ENCODE measurements at places on chromosomes 11 and 22.
A peak's percentile ranks its signal among the peaks of the same experiment; 100 is the strongest.

GRCh38 chr22:32828150-32828549, 26.6 kb downstream of the TIMP3 start:
- no peak for DNase-seq

DNA sequence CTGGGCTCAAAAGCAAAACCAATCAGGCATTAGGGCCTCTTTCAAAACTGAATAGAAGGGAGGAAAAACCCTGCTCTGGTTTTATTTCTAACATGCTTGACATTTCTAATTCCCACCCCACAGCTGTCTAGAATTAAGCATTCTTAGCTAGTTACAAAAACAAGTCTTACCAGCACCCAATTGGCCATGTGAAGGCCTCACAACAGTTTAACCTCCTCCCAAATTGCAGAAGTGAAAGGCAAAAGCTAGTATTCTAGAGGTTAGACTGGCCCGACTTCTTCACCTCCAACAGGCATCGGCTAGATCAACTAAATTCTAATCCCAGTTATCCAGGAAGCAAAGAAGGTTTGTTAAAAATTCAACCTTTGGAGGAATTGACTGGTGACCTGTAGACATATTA, 6.5 kb downstream of the SF1 start:
- no peak for DNase-seq

DNA sequence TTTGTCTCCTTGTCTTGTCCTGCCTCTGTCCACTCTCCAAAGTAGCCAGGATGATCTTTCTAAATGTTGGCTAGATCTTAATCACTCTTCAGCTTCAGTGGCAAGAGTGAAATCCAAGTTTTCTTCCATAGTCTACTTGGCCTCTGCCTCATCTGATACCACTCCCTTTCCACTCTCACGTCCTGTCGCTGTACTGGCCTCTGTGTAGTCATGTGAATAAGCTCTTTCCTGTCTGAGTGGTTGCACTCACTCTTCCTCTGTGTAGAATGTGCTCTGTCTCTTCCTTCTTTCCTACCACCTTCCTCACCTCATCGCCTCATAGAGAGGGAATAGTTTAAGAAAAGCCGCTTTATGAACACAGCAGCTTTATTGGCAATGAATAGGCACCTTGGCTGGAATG, 86.5 kb downstream of the WNT11 start:
- DNase-seq: no peak

DNA sequence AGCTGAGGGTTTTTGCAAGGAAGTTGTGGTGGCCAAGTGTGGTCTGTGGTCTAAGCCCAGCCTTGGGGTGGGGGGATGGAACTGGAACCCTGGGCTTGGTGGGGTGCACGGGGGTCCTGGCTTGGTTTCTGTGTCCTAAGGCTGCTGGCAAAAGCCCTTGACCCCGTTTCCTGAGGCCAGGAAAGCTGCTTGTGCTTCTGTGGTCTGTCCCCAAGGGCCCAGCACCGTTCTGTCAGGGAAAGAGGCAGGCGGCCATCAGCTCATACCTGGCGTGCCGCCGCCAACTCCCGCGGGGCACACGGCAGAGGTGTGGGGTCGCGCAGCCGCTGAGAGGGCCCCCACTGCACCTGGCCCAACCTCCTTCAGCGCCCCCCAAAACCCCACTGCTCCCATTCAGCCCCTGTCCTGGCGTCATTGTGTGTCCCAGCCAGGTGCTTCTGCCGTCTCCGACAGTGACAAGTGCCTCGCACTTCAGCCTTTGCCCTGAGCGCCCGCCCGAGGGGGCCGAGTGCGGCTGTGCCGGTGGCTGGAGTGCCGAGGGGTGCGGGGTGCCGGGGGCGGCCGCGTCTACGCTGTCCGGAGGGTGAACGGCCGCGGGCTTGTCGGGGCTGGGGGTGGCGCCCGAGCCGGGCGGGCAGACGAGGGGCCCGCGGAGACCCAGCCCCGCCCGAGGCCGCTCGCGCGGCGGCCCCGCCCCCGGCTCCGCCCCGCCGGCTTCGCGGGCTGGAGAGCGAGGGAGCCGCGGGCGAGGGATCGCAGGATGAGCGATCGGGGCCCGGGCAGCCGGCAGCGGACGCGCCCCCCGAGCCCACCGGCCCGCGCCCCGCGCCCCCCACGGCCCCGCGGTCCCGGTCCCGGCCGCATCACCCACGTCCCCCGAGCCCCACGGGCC, at the start of gene CNIH2:
Gene CNIH2 (plus strand): TSS at position 705 of the 892 bp plus-strand sequence. CDS start 282 bp downstream, outside the sequence.
- DNase-seq: peak; percentile 42

DNA sequence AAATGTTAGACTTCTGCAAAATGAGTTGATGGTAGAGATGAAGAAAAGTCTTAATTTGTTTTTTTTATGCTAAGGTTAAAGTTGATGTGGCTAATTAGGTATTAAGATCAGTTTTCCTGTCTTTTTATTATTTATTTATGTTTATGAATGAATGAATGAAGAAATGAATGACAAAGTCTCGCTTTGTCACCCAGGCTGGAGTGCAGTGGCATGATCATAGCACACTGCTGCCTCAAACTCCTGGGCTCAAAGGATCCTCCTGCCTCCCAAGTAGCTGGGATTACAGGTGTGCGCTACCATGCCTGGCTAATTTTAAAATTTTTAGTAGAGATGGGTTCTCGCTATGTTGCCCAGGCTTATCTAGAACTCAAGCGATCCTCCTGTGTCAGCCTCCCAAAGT, 29.2 kb downstream of the MTMR3 start:
- no peak for DNase-seq

- DNase-seq: no peak
These were observed 775.6 kb upstream of the CCDC90B start for GRCh38 chr11:84061726-84062125.

GRCh38 chr11:68467201-68467834, 6.8 kb downstream of the PPP6R3 start:
- no peak for DNase-seq
